GM04503 (cell line): ENCODE measurements at places on chromosomes 11 and 22.

- no peak for DNase-seq
These were observed 10.5 kb downstream of the SLC22A9 start for GRCh38 chr11:63380130-63380529.

DNA sequence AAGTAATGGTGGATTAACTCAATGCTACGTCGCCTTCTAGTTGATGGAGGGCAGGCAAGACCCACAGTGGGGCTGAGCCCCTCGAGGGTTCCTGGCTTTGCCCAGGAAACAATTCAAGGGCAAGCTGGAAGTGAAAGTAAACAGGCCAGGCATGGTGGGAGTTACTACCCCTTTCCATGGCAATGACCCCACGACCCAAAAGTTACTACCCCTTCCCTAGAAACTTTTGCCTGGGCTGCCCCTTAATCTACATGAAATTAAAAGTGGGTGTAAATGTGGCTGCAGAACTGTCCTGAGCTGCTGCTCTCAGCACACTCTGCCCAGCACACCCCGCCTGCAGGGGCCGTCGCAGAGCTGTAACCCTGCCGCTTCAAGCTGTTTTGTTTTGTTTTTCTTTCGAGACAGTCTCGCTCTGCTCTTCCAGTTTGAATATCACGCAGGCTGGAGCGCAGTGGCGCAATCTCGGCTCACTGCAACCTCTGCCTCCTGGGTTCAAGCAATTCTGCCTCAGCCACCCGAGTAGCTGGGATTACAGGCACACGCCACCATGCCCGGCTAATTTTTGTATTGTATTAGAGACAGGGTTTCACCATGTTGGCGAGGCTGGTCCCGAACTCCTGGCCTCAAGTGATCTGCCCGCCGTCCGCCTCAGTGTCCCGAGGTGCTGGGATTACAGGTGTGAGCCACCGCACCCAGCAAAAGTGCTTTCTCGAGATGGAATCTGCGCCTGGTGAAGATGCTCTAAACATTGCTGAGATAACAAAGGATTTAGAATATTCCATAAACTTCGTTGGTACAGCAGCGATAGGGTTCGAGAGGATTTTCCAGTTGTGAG is 5.9 kb upstream of the RNH1 start:
- DNase-seq: no peak

GRCh38 chr11:88508759-88509581 is 171.4 kb upstream of the CTSC start:
- no peak for DNase-seq

DNA sequence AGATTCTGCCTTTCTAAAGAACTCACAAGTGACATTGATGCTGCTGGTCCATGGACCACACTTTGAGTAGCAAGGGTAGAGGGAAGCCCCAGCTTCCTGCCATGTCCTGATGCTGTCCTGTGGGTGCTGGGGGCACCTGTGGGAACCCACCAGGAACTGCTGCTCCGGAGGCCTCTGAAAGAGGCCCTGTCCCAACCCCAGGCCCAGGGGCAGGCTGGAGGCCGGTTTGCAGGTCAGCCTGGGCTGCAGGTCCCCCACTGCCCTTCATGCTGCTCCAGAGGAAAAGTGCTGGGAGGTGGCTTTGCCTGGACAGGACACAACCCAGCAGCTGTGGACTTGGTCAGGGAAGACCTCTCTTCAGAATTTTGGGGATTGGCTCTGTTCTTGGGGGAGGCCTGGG is 44.8 kb upstream of the SLC22A12 start:
- no peak for DNase-seq

DNA sequence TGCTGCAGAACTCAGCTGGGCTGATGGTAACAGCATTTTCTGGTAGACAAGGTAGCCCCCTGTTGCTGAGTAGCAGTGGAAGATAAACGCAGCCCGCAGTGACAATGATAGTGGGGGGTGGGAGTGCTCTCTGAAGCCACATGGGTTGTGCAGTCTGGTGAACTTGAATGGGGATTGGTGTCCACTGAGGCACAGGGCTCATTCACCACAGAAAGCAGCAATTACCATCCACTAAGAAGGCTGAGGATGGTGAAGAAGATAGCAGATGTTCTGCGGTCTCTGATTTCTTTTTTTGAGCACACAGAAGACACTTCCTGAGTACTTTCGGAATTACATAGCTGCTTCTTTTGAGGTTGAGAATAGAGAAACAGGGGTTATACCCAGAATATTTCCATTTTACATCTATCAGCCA is 150.3 kb downstream of the LRRC4C start:
- DNase-seq: no peak

GRCh38 chr11:113715882-113716625 is 9.9 kb upstream of the TMPRSS5 start:
- DNase-seq: no peak

DNA sequence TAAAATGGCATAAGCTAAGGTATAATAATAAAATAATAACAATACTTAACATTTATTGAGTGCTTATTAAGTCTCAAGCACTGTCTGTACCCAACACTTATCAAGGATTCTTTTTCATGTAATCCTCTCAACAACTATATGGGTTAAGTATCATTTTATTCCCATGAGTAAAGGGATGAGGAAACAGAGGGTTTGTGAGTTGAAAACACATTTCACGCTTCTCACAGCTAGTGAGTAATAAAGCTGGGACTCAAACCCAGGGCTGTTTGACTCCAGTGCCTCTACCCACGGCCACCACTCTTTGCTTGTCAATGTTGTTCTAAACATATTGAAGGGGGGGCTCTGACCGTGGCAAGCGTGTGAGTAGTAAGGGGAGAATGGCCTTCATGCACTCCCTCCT is 8.7 kb downstream of the CD3E start:
- DNase-seq: no peak

DNA sequence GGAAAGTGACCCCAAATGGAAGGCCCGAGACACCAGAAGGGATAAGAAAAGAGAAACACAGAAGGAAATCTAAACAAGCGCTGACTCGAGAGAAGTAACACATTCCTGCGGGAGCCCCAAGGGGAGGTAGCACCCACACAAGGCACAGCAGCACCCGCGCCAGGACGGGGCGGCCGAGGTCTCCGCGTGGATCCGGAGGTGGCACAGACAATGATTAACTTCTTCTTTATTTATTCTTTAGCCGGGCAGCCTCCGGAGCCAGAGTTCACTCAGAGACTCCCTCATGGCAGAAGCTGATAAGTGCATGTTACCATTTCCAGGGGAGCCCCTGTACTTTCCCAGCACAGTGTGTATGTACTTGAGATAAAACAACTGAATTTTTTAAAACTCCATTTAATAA is 5.1 kb downstream of the TOLLIP start:
- no peak for DNase-seq

GRCh38 chr11:93484716-93485115 is 58.5 kb downstream of the SMCO4 start:
- peak; percentile 10 for DNase-seq

DNA sequence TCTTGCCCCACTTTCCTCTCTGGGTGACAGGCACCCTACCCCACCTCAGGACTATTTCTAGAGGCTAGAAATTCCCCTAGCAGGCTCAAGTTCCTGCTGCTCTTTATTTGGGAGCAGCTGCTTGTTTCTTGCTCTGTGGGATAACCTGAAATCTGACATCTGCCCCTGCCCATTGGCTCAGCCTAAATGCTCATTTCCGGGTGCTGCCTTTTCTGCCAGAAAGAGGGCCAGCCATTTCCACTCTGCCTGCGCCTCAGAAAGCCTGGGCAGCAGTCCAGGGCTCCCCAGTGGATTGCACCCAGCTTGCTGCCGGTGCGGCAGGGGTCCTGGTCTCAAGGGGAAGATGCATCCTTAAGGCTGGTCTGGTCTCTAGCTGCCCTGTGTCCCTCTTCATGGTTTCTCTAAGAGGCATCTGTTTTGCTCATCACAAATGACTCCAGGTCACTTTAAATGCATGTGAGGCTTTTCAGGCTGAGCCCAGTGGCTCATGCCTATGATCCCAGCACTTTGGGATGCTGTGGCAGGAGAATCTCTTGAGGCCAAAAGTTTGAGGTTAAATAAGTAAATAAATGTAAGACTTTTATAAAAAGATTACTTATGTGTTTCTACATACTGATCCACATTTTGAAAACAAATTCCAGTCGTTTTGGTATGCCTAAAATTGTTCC is 10.3 kb upstream of the PNPLA5 start:
- peak; percentile 75 for DNase-seq

- peak; percentile 91 for DNase-seq
These were observed 32.2 kb downstream of the C2CD3 start for GRCh38 chr11:74138572-74138971.

DNA sequence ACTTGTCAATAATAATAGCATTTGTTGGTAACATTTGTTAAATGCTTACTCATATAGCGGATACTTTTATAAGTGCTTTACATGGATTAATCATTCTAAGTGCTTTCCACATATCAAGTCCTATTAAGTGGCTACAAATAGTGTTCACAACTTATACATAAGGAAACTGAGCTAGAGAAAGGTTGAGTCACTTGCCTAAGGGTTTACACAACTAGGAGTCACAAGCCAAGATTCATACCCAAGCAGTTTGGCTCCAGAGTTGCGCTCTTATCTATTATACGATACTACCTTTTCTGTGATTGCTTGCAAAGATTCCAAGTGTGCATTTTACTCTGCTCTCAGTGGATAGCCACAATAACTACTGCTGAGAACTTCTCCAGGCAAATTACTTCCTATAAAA is 215.9 kb upstream of the CCDC90B start:
- no peak for DNase-seq

DNA sequence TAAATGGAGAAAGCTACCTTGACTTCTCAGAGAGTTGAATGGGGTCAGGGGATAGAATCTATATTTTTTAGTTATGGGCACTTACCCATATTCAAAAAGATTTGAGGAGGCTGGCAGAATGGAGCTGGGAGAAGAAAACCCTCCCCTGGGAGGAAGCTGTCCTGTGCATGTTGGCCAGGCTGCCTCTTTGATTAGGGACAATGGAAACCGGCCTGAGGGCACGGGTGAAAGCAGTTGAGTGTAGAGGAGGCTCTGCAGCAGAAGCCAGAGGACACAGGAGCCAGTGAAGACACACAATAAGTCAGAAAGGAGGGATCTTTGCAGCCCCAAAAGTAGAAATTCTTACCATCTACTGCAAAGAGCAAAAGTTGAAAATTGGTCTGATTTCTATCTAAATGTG is 66.6 kb upstream of the B3GAT1 start:
- DNase-seq: no peak

- DNase-seq: no peak
These were observed 2.0 kb downstream of the PNPLA5 start for GRCh38 chr22:43889860-43890253.

GRCh38 chr11:72813740-72814285 is 398 bp upstream of the ATG16L2 start:
- DNase-seq: peak; percentile 27

- DNase-seq: no peak
These were observed 60.9 kb upstream of the CLMP start for GRCh38 chr11:123255909-123256308.

- no peak for DNase-seq
These were observed 113.1 kb downstream of the RBFOX2 start for GRCh38 chr22:35915477-35916013.

DNA sequence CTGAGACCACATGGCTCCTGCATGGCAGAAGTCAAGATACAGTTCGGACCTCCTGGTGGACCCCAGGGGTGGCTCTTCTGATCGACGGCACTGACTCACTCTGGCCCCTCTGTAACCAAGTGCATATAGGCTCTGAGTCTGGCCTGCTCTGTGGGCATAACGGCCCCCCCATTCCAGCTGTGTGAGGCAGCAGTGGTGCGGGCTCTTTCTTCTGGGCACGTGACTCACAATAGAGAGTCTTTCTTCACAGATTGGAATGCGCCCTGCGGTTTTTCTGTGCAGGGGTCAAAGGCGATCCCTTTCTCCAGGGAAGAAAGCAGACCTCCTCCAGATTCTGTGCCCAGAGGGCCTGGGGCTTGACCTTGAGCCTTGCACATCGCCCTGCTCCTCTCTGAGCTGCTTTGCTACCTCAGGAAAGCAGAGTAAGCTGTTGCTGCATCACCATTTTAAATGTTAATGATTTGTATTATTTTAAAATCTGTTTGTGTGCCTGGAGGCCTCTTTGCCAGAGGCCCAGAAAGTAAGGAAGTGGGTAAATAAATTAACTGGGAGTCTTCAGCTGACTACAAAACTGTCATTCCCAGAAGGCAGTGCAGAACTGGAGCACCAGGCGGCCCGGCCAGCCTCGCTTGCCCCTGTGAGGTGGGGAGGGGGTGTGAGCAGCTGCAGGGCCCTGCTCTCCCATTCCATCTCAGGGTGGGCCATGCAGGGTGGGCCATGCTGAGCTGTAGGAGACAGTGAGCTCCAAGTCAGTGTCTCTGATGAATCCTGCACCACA is 199.0 kb downstream of the GRIK4 start:
- DNase-seq: peak; percentile 61

DNA sequence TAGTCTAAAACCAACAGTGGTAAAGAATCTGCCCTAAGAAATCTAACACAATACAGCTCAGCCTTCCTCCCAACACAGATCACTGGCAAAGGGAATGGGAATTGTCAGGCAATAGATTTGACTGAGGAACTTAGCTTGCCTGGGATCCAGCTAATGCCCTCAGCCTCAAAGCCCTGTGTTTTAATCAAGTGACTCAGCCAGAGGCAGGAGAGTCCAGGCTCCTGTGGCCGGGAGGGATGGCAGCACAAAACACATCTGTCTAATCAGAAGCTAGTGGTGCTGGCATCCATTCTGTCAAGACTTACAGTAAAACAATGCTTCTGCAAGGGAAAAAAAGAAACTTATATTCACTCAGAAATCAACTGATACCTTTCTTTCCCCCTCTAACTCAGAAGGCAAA is 5.6 kb downstream of the SYTL2 start:
- DNase-seq: no peak

DNA sequence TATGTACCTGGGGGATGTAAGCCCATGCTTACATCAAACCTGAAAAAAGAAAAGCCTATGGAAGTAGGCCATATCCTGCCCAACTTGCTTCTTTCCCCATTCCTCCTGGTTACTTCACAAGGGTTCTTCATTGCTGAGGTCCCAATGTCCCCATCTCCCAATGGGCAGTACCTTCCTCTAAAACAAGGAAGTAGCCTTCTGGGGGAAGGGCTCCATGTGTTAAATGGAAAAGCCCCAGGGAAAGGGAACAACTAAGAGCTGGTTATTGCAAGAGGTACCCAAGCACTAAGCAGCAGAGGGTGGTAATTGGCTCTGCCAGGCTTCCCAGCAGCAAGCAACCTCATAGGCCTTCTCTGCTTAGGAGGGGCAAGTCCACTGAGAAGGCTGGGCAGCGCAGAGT is 11.3 kb downstream of the TMEM216 start:
- no peak for DNase-seq

DNA sequence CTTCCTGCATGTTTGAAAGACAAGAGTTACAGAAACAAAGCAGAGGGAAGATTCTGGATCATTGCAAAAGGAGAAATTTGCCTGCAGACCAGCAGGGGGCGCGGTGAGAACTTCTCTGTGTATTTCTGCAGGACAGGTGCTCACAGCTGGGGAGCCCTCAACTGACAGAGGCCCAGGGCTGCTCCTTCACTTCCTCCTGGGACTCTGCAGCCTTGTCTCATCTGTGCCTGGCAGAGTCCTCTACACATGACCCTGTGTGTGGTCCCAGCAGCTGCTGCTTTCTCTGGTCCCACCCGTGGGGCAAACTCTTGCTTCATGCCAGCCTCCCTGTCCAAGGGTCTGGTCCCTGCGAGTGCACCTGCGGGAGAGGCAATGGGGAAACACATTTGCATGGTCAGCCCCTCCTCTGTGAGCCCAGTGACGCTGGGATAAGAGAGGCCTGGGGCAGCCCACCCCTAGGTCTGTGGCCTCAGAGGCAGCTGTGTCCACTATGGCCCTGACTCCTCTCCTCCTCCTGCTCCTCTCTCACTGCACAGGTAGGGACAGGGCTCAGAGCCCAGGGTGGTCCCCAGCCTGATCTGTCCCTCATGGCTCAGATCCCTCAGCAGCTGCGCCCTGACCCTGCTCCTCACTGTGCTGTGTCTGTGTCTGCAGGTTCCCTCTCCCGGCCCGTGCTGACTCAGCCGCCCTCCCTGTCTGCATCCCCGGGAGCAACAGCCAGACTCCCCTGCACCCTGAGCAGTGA is 43.2 kb upstream of the VPREB1 start:
- DNase-seq: no peak
